Thoracic aorta (tissue), 2 donors: ENCODE measurements at places on chromosomes 5 and 9. TPM values are rescaled to one million over a fixed set of nuclear protein-coding genes. Genes with fewer than 3 reads are reported as not detected.

Gene CNTFR
- 13.7 TPM for total RNA-seq

Gene MYORG
- 12.1 TPM for total RNA-seq

Gene CD72
- total RNA-seq = 2.2 TPM

Gene CRHBP
- 2.0 TPM for total RNA-seq

Gene PPIC
- 78.0 TPM for total RNA-seq

Gene SPATA9
- not detected for total RNA-seq

Gene SPATA31C1
- not detected for total RNA-seq

Gene UBAP1
- 35.7 TPM for total RNA-seq

Gene SMIM3
- total RNA-seq = 28.4 TPM

Gene FUT7
- not detected for total RNA-seq

Gene NDUFS6
- 25.7 TPM for total RNA-seq

Gene TAF11L5
- not detected for total RNA-seq

DNA sequence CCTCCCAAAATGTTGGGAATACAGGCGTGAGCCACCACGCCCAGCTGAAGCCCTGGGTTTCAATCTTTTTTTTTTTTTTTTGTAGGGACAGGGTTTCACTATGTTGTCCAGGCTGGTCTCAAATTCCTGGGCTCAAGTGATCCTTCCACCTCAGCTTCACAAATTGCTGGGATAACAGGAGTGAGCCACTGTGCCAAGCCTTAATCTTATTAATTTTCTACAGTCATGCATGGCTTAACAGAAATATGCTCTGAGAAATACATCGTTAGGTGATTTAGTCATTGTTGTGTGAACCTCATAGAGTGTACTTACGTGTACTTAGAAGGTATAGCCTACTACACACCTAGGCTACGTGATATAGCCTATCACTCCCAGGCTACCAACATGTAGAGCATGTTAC lies 31.0 kb downstream of the GLDC start:
- DNase-seq = no peak

- DNase-seq = no peak
These were observed 458.7 kb downstream of the CDH9 start for GRCh38 chr5:26579712-26580111.

DNA sequence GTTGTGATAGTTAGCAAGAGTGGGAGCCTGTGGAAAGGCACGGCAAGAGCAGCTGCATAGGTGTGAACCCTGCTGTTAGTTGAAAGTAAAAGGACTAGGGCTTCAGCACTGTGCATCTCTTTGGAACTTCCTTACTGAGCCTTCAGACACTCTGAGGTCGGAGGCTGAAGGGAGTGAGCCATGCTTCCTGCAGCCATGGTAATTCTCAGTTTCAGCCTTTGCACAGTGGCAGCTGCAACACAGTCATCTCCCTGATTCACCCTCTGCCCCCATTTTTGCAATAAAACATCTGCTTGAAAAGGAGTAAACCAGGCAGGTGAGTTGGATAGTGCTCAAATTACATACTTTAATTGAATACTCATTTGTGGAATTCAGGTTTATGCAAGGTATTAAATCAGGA lies 6.5 kb upstream of the TLE4 start:
- DNase-seq = no peak

GRCh38 chr5:37735649-37736347 lies 104.0 kb downstream of the GDNF start:
- DNase-seq = no peak

- no peak for DNase-seq
These were observed 6.1 kb downstream of the FLT4 start for GRCh38 chr5:180643191-180643851.

GRCh38 chr9:110278080-110278707 lies 21.9 kb upstream of the TXN start:
- DNase-seq = no peak

DNA sequence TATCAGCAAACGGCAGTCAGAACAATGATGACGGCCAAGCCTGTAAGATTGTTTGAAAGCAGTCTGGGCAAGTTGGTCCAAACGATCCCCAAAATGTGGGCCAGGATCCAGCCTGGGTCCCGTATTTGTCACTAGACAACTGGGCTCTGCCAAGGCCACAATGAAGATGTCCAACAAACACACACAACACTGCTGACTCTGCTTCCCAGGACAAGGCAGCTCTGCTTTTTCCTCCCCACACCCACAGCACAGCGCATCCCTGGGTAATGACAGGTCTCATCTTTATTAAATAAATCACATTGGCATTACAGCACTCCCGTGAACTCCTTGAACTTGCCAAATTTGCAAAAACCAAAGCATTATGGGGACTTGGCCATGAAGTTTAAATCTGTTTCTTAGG lies 424.1 kb upstream of the ACTBL2 start:
- DNase-seq = no peak

DNA sequence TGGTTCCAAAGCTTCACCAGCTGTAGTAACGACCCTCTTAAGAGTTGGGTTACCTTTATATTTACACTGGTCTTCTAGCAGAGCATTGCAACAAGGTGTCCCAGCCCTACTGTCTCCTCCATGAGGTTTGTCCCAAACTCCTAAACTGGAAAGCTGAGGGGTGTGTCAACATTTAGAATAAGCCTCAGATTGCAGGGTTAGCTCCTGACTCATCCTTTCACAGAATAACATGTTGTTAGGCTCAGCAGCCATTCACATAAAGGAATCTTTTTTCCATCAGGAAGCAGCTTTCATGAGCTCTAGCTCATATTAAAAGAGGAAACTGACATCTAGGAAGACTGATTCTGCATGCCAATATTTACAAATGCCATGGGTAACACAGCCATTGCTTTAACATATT lies 238.7 kb downstream of the EFNA5 start:
- no peak for DNase-seq

GRCh38 chr5:64295101-64295500 lies 129.5 kb downstream of the RNF180 start:
- no peak for DNase-seq

DNA sequence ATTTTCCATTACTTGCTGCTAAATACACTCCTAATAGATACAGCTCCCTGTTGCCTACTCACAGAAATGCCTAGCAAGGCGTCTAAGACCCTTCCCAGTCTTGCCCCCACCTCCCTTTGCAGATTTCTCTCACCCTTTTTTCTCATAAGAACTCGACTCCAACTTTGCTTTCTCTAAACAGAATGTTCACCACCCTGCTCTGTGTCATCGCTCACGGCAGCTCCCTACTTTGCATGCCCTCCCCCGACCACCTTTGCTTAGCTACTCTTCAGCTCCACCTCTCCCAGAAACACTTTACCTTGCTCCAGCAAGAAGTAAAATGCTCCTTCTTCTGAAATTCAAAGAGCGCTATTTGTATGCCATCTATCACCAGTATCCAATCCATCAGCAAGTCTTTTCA lies 15.2 kb upstream of the PPP1R2B start:
- no peak for DNase-seq

- no peak for DNase-seq
These were observed 33.4 kb upstream of the VDAC1 start for GRCh38 chr5:134038138-134038537.

GRCh38 chr9:22990349-22990748 lies 543.7 kb downstream of the DMRTA1 start:
- DNase-seq = no peak

DNA sequence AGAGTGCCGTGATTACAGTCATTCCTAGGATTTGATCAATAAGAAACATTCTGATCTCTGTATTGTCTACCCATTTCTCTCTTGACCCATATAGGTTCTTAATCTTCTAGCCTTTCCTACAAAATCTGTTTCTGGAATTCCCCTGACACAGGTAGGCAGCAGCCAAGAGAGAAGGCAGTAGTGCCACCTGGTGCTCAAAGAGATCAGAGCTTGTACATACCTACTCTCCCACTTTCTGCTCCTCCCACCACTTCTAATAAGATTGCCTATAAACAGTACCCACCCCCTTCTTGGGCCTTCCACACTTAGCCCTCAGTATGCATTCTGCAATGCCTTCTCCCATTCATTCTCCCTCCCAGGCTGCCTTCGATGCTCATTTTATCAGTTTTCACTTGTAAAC lies 117.4 kb upstream of the RORB start:
- no peak for DNase-seq

GRCh38 chr5:44909004-44909403 lies 100.3 kb downstream of the MRPS30 start:
- DNase-seq = no peak

DNA sequence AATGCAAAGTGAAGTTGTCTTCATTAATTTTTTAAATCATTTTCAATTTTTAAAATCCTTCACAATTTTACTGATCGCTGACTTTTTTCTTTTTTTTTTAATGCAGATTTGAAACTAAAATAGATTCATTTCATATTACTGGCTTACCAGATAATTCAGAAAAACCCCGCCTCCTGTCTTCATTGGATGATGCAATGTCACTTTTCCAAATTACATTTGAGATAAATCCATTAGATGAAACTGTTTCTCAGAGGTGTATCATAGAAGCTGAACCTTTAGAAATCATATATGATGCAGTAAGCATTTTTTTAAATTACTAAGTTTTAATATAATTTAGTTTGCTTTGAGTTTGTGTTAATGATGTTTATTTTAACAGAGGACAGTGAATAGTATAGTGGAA lies 60.6 kb downstream of the VPS13A start:
- DNase-seq = no peak

GRCh38 chr5:92922231-92922967 lies 658.6 kb downstream of the NR2F1-AS1 start:
- DNase-seq = no peak

DNA sequence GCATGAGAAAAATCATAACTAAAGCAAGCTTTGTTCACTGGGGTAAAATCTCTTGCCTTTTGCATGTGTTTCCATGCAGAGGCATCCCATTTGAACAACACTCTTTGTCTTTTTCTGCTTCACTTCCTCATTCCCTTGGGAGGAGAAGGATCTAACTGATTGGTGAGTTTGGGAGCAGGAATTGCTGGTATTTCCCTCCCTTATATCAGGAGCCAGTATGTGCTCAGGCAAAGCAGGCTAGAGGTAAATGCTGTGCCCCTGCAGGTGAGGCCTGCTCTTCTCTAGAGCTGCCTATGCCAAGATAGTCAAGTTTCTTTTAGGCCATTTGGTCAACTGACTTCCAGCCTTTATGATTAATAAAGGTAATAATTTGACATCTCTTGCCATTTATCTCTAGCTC lies 179.9 kb downstream of the COX7C start:
- no peak for DNase-seq

- no peak for DNase-seq
These were observed 55.5 kb downstream of the TENT4A start for GRCh38 chr5:6768590-6769230.

DNA sequence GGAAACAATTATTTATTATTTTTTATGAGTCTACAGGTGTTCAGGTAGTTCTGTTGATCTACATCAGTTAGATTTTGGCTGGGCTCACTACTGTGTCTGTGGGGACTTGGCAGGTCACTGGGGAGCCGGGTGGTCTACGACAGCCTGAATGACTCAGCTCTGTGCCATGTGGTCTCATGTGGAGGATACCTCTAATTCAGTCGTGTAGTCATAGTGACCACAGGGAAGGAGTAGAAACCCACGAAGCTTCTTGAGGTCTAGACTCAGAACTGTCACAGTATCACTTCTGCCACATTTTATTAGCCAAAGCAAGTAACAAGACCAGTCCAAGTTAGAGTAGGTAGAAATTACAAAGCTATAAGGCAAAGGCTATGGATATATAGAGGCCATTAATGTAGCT lies 64.7 kb upstream of the GRAMD2B start:
- DNase-seq = no peak

DNA sequence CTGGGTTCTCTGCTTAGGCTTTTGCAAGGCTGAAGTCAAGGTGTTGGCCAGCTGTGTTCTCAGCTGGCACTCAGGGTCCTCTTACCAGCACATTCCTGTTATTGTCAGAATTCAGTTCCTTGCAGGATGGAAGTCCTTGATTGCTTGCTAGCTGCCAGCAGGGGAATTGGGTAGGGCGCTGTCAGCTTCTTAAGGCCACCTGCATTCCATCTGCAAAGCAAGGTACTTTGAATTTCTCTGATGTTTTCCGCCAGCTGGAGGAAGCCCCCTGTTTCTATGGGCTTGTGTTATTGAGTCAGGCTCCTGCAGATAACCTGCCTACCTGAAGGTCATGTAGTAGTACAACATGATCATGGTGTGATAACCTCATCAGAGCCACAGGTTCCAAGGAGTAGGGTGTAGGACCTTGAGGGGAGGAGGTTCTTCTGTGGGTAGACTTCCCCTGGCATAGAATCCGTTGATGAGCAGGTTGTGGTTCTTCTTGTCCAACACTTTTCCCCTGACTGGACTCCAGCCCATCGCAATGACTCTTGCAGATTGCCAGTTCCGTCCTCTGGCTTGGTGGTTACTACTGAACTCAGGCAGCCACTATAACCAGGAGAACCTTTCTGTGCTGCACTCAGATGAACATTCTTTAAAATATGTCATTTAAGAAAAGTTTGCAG lies 6.8 kb downstream of the TENT4A start:
- no peak for DNase-seq

DNA sequence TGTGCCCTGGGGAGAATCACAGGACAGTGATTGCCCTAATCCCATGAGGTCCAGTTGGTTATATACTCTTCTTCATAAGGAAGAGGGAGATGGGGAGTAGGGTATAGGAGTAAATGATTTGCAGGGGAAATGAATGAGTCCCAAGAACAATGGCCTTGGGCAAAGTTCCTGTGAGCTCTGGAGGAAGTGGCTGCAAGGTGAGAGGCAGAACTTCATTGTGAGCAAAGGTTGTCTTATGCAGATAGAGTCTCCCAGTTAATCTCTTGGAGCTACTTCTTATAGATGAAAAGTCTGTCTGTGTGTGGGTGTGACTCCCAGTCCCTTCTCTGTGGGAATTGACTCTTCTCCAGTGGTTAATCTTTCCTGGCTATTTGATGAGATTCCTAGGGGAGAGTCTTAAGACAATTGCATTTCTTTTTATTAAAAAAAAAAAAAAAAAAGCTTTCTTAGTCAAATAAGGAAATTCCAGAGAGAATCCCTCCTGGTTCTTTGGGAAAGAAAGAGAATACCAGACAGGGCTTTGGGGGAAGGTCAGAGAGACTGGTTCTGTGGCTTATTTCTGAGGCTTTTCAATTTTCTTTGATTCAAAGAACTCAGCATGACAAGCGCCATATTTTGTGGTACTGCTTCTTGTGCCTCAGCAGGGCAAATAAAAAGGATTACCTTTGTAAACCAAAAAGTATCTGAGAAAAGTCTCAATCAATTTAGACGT lies 33.6 kb upstream of the MEGF10 start:
- DNase-seq = no peak
